ENCODE measurements at places on chromosomes 5 and 9.

DNA sequence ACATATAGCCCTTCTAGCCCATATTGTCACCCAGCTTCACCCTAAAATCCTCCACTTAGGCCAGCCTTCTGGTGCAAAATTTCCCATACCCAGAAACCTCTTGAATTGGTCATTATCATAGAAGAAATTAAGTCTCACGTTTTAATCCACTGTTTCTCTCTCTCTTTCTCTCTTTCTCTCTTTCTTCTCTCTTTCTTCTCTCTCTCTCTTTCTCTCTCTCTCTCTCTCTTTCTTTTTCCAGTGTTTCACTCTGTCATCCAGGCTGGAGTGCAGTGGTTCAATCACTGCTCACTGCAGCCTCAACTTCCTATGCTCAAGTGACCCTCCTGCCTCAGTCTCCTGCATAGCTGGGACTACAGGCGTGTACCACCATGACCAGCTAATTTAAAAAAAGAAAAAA is 363.4 kb downstream of the TMEM167A start:
- no peak for DNase-seq

GRCh38 chr5:172385707-172386106 is 68.6 kb downstream of the SH3PXD2B start:
- DNase-seq = no peak

GRCh38 chr9:91359083-91359482 is 2.6 kb downstream of the AUH start:
- no peak for DNase-seq

- DNase-seq = no peak
Measured at GRCh38 chr9:113310538-113310937, 7.4 kb upstream of the RNF183 start.

- DNase-seq = no peak
Measured at GRCh38 chr9:97319395-97319794, 11.9 kb downstream of the CCDC180 start.

- DNase-seq = no peak
Measured at GRCh38 chr9:124469011-124469832, 19.0 kb downstream of the ADGRD2 start.

Measured in activated naive CD4-positive, alpha-beta T cell treated with anti-CD3 and anti-CD28 coated beads, Interleukin-2, amount 50 U/mL, for 16 hours (primary cell).